ENCODE measurements at places on chromosomes 3 and 15.

- no peak for DNase-seq
Measured at GRCh38 chr15:69497667-69498066, 45.0 kb downstream of the RPLP1 start.

- DNase-seq = no peak
Measured at GRCh38 chr3:197354568-197355001, 56.2 kb upstream of the DLG1 start.

- no peak for DNase-seq
Measured at GRCh38 chr3:120670576-120670975, 11.5 kb downstream of the HGD start.

DNA sequence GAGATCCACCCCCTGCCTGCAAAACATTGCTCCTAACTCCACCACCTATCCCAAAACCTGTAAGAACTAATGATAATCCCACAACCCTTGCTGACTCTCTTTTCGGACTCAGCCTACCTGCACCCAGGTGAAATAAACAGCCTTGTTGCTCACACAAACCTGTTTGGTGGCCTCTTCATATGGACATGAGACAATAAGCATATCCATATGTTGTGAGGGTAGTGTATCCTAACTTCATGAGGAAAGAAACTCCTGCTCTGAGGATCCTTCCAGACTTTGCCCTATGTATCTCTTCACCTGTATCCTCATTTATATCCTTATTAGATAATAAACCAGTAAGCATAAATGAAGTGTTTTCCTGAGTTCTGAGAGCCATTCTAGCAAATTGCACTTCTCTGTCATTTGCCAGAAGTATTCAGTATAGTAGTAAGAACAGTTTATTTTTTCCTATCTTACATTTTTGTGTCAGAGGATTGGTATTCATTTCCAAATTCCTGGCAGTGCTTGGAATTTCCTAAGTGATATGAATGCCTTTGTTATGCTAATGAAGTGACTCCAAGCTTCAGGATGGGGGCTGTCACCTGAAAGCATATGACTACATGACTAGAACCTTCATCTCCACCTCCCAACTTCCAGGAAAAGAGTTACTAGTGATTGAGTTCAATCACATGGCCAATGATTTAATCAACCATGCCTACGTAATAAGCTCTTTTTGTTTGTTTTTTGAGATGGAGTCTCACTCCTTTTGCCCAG is 30.2 kb downstream of the TTBK2 start:
- DNase-seq = no peak

DNA sequence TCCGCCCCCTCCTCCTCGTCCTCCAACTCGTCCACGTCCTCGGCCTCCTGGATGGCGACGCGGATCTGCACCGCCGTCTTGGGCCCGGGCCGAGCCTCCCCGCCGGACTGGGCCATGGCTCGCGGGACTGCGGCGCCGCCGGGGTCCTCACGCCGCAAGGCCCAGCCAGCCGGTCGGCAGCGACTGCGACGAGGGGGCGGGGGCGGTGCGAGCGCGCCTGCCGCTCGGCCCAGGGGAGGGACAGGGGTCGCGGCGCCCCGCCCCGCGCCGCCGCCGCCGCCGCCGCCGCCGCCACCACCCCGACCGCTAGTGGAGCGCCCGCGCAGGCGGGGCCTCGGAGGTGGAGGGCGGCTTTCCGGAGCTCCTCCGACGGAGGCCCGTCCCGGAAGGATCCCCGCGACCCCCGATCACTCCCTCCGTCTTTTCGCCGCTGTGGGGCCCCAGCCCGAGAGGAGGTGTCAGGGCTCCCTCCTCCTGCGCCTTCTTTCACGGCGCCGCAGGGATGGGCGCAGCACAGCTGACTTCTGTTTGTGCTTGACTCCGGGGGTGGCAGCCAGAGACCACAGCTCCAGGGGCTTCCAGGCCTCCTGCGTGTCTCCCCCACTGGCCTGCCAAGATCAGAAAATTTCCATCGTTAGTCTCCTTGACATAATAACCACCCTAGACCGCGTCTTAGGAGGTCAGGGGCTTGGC is at the start of gene LARP6:
Gene LARP6, minus strand, starts transcription at position 185 of the 693 bp plus-strand sequence. Its CDS starts 69 bp downstream, at position 116.
- peak; percentile 54 for DNase-seq

- DNase-seq = no peak
Measured at GRCh38 chr3:13580256-13581023, 31.5 kb downstream of the FBLN2 start.

GRCh38 chr3:129315223-129315997 is 36.7 kb downstream of the HMCES start:
- DNase-seq = peak; percentile 45

All from stimulated activated CD4-positive, alpha-beta T cell treated with anti-CD3 and anti-CD28 coated beads, Interleukin-2, amount 100 ng/mL, for 24 hours (primary cell).